ENCODE measurements at places on chromosomes 4 and X.

DNA sequence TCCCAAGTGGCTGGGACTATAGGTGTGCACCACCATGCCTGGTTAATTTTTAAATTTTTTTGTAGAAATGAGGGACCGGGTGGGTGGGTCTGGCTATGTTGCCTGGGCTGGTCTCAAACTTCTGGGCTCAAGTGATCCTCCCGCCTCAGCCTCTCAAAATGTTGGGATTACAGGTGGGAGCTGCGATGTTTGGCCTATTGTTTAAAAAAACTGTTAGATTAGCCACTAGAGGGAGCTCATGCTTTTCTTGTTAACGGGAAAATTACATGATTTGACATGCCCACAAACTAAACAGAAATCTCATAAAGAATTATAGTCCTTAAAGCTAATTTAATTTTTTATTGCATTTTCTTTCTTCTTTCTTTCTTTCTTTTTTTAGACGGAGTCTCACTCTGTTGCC lies 5.0 kb upstream of the SDAD1 start:
- peak; percentile 67 for DNase-seq

- DNase-seq = peak; percentile 78
Measured at GRCh38 chr4:88283661-88284438, 511 bp downstream of the PPM1K start.

GRCh38 chrX:80879916-80880315 lies 70.2 kb upstream of the BRWD3 start:
- DNase-seq = no peak

DNA sequence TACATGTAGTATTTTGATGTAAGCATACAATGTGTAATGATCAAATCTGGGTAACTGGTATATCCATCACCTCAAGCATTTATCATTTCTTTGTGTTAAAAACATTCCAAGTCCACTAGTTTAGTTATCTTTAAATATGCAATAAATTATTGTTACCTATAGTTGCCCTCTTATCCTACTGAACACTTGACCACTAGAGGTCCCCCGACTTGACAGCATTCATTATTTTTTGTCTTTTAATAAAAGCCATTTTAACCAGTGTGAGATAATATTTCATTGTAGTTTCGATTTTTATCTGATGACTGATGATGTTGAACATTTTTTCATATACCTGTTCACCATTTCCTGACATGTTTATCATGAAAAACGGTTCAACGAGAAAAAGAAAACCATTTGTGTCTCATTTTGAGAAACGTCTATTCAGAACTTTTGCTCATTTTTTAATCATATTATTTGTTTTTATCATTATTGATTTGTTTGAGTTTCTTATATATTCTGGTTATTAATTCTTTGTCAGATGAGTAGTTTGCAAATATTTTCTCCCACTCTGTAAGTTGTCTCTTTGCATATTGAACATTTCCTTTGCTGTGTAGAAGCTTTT lies 199.0 kb upstream of the CXXC4 start:
- peak; percentile 7 for DNase-seq

DNA sequence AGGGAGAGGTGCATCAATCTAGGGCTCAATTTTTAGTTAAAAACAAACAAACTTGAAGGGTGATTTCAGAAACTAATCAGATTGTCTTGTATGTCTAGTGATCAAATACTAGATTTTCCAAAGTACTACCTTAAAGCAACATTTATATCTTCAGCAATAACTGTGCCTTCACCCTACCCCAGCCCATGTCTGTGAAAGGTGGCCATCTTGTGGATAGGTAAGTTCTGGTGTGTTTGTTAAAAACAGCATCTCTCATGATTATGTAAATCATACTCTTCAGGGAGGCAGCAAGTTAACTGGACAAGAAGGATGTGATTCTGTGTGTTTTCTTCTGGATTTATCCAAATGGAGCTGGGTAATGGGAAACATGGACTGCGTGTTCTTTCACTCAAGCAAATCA lies 81.4 kb upstream of the ACSL1 start:
- no peak for DNase-seq

DNA sequence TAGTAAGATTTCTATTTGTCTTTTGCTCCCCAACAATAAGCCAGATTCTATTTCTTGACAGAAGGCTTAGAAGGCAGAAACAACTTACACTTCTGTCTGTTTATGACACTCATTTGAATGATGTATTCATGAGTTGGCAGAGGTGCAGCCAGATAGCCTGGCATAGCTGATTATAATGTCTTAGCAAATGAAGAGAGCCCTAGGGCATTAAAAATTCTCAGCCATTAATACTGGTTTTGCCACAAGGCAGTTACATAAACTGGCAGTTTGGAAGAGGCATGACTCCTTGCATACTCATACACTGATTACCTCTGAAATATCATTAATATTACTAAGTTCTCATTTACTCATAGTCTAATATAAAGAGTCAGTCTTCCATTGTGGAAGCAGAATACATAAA lies 728.5 kb upstream of the NDST4 start:
- no peak for DNase-seq

GRCh38 chr4:109764376-109764775 lies 34.5 kb upstream of the PLA2G12A start:
- no peak for DNase-seq

DNA sequence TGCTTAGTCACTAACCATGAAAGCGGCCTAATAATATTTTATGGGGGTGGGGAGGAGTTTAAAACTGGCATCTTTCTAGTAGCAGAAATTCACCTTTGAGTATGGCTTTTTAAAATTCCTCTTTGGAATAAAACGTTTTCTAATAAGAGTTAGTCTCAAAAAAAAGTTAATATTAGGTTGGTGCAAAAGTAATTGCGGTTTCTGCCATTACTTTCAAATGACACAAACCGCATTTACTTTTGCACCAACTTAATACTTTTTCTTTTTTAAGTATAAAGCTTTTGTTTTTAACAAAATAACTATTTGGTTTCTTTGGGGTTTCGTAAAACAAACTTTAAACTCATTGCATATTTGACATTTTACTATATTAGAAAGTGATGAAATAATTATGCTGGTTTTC lies 68.4 kb downstream of the FBXO8 start:
- DNase-seq = no peak

DNA sequence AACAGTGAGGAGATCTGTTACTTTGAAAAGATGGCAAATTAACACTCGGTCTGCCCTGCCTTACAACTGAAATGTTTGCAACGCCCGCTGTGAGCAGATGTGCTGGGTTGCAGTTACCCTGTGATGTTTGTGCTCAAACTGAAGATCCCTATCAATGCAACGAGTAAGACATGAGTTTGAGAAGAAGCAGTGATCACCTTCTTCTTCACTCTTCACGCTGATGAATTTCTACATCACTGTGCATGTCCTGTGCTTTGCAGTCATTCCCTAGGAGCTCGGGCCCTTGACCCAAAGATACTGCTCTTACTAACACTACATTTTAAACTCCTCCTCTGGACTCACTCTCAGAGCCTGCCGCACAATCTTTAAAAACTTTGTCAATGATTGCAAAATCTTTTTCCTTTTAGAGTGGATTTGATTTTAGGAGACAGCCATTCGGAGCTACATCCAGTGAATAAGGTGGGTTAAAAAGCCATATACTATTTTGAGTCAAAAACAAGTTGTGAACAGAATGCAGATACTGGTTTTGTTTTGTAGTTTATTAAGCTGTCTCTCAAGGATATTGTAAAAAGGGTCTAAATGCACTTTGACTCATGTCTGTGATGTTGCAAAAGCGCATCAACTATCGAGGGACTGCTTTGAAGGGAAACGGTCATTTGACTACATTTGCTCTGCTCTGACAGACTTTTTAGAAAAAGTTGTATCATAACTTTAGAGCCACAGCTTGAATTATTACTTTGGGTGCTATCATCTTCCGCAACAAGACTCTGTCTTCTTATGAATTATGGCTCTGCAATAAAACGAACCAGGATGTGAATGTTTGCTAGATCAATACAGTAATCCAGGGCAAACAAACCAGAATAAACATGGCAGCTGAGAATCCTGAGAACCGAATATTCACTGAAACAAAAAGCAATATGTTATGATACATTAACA lies 5.7 kb upstream of the RHOH start:
- no peak for DNase-seq

- no peak for DNase-seq
Measured at GRCh38 chrX:48726596-48726995, 30.1 kb downstream of the SUV39H1 start.

- no peak for DNase-seq
Measured at GRCh38 chr4:2746891-2747695, 9.0 kb downstream of the TNIP2 start.

GRCh38 chr4:170325599-170325998 lies 235.8 kb upstream of the AADAT start:
- no peak for DNase-seq

- DNase-seq = no peak
Measured at GRCh38 chr4:24688453-24688852, 104.1 kb upstream of the DHX15 start.

DNA sequence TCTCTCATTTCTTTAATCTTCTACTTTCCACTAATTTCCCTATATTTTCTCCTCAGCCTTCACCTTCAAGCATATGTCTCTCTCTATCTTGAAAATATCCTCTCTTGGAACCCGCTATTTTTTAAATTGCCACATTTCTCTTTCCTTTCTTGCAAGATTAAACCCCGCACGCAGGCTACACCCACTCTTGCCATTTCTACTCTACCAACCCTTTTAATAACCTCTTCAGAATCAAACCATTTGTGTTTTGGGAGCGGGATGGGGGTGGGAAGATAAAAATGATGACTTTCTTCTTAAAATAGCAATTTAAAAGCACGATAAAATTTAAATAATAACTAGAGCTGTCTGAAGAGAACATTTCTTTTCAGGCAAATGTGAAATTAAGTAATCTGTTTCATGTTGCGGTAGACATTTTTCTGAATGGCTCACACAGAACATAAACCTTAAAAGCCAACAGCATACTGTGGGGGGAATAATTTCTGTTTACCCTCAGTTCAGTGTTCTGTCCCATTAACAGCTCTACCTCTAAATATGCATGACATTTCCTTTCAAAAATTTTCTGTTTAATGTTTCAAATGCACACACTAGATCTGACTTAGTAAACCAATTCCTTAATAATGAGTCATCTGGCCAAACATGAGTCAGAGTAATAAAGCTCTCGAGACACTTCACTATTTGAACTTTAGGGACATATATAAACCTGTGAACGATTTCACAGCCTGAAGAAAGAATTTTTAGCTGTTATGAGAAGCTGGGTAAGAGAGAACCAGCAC lies 20.5 kb downstream of the ARSJ start:
- peak; percentile 96 for DNase-seq

GRCh38 chr4:123849495-123849894 lies 452.9 kb downstream of the SPRY1 start:
- no peak for DNase-seq

DNA sequence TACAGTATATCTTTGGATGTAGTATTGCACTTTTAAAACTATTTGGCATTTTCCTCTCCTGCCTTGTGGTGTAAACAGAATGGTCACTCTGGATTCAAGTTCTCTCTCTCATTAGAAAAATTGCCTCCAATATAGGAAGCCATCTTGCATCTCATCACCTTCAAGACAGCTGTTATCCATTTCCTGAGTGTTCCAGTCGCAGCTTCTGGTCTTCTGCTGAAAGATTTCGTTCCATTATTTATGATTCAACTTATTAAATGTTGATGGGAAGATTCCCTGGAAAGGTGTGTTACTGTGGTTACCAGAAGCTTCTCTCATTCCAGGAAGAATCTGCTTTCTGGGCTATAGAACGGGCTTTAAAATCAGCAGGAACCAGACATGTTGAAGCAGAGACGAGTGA lies 568.3 kb upstream of the SLIT2 start:
- DNase-seq = no peak

DNA sequence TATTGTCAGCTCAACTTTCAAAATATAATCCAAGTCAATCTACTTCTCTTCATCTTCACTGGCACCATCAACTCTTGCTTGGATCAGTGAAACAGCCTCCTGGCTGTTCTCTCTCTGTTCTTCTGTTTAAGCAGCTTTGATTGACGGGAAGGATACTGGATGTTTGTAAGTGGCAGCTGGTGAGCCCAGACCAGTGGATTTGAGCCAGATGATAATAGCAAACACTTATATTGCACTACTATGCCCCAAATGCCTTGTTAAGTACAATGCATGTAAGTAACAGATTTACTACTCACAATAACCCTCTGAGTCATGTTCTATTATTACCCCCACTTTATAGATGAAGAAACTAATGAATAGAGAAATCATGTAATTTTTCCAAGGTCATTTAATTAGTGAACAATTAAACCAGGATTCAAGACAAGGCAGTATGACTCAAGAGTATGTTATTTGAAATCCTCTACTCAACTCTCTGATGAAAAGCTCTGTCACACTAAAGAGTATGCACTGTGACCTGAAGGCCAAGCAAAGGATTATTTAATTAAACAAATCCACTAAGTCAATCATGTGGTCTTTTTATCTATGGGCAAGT lies 44.8 kb downstream of the SPANXN3 start:
- peak; percentile 93 for DNase-seq

GRCh38 chrX:150547375-150548115 lies 20.9 kb upstream of the MTM1 start:
- DNase-seq = peak; percentile 62

DNA sequence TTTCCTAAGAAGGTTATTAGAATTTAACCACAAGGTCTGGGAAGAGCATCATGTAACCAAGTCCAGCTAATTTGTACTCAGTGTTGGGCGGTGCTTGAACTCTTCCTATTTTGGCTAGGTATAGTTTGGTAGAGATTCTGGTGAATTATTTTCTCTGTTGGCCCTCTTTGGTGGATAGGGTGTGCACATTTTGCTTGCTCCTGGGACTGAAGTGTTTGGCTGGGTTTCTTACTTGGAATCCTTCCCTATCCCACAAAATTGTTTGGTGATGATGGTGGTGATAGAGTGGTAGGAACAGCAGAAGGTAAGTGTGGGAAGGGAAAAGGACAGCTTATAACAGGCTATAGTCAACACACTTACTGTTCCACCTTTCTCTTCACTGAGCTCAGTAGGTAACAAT lies 194.8 kb upstream of the GPC4 start:
- DNase-seq = peak; percentile 22

DNA sequence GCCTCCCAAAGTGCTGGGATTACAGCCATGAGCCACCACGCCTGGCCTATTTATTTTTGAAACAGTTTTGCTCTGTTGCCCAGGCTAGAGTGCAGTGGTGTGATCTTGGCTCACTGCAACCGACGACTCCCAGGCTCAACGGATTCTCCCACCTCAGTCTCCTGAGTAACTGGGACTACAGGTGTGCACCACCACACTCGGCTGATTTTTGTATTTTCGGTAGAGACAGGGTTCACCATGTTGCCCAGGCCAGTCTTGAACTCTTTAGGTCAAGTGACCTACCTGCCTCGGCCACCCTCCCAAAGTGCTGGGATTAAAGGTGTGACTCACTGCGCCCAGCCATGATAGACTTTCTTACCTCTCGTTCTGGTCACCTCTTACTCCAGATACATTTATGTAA lies 124.0 kb downstream of the UBE2K start:
- DNase-seq = no peak

DNA sequence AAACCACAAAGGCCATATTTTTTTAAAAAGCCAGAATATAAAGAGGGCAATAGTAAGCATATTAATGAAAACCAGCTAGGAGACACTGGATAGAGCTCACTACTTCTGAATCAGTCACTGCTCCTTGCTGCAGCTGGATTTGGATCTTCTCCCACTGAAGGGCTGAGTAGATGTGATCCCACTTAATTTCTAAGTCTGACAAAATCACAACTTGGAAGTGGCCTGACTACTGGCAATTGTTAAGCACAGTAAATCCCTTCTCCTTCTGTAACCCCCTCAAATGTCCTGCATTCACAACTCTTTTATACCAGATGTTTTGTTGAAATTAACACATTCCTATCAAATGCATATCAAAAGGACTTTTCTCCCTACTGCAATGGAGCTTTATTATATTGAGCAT lies 72.9 kb downstream of the AMMECR1 start:
- DNase-seq = no peak

Data from kidney tubule cell (primary cell).